ENCODE measurements at places on chromosomes 2 and 18. TPM values are rescaled to one million over a fixed set of nuclear protein-coding genes. Genes with fewer than 3 reads are reported as not detected.

The EVX2 gene
- not detected for polyA plus RNA-seq

The RGPD6 gene
- polyA plus RNA-seq, result 3.5 TPM

The UGT1A4 gene
- not detected for polyA plus RNA-seq

The ANKRD36C gene
- 15.6 TPM for polyA plus RNA-seq

The IL36G gene
- not detected for polyA plus RNA-seq

The CAVIN2 gene
- polyA plus RNA-seq, result 4.8 TPM

The TUBA4A gene
- polyA plus RNA-seq, result 229 TPM

The TACR1 gene
- polyA plus RNA-seq, result not detected

The CAPN14 gene
- 2.9 TPM for polyA plus RNA-seq

The NEU2 gene
- not detected for polyA plus RNA-seq

The CD28 gene
- 1.3 TPM for polyA plus RNA-seq
